ENCODE measurements at places on chromosomes 6 and 20.

DNA sequence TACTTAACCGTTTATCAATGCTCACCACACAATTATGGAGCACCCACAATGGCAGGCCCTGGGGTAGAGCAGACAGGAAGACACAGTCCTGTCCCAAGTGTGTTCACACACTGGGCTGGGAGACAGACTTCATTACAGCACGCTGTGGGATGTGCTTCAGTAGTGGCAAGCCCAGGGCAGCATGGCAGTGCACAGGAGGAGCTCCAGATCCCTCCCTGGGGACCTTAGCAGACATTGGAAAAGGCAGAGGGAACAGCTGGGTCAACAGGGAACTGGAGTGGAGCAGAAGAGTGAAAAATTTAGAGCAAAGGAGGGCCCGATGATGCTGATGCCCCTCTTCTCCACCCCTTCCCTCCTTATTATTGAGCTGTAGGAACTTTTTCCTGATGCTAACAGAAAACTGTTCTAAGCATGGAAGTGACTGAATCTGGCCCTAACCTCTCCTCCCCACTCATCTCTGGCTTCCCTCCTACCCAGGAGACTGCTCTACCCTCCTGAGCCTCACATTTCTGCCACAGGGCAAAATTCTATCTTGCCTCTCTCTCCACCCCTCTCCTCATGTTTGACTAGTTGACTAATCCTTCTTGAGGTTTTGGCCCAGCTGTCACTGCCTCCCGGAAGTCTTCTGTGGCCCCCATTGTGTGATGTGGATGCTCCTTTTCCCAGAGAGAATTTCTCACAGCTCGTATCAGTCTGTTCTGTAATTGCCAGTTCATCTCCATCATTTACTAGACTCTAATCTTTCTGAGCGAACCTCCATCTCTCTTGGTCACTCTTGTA, 41.3 kb upstream of the NOP56 start:
- no peak for DNase-seq

GRCh38 chr6:139990856-139991465, 616.5 kb upstream of the CITED2 start:
- no peak for DNase-seq

DNA sequence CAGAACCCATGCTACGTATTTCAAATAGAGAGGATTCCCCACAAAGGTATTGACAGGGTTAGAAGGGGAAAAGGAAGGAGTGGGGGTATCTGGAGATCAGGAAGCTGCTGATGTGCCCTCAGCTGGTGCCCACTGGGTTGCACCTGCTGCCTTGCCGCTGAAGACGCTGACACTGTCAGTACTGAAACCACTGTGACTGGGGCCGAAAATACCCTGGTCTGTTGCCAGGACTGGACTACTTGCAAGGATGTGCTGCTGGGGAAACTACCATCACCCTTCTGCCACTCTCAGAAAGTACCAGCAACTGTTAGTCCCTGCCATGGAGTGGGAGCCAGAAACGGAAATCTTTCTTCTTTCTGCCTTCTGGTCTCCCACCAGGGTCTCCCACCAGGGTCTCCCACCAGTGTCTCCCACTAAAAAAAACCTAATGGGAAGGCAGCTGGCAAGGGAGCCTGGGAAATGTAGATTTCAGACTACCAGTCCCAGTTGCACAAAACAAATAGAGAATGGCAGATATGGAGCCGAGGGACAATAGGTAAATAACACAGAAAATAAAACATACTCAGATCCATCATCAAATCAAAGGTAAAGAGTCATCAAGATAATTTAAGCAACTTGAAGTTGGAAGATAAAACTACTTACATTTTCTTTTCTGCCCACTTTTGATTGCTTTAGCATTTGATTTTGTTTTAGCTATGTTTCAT, 204.8 kb downstream of the TPBG start:
- no peak for DNase-seq

DNA sequence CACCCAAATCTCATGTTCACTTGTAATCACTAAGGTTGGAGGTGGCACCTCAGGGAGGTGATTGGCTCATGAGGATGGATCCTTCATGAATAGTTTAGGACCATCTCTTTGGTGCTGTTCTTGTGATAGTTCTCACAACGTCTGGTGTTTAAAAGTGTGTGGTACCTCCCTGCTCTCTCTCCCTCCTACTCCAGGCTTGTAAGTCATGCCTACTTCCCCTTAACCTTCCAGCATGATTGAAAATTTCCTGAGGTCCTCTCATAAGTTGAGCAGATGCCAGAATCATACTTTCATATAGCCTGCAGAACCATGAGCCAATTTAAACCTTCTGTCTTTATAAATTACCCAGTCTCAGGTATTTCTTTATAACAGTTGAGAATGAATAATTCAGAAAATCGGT, 16.6 kb downstream of the HLA-A start:
- DNase-seq: no peak

DNA sequence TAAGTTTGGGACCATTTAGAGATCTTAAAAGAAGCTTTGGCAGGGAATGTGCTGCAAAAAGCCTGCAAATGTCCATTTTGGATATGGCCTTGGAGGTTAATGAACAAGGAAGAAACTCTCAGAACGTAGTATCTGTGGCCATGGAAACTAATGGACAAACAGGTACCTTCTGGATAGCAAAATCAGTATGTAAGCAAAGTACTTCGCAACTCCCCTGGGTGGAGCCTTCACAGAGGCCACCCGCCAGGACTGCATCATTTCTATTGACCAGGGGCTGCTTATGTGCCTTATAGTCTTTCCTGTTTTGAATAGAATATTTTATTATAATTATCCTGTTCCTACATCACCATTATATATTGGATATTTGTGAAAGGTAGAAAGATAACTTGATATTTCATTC, 510.8 kb upstream of the SYNCRIP start:
- DNase-seq: no peak

GRCh38 chr20:24455081-24455480, 14.3 kb upstream of the SYNDIG1 start:
- peak; percentile 35 for DNase-seq

- DNase-seq: no peak
These were observed 225.0 kb upstream of the TENT5A start for GRCh38 chr6:81977486-81977885.

DNA sequence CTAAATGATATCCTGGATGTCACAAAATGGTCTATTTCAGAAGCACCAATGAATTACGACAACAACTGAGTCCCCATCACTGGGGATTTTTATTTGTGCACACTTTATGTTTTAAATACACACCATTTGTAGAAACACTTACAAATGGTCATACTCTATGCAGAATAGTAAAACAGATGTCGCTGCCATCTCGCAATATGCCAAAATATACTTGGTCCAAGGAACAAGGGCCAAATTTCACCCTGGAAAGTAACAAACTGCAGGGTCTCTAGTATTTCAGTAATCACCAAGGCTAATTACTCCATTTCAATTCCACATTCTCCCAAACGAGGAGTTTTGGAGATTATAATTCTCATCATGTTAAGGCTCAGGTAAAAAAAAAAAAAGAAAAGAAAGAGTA, 215.2 kb downstream of the LMBRD1 start:
- DNase-seq: no peak

- no peak for DNase-seq
These were observed 143.7 kb downstream of the RALGAPA2 start for GRCh38 chr20:20568604-20569205.

DNA sequence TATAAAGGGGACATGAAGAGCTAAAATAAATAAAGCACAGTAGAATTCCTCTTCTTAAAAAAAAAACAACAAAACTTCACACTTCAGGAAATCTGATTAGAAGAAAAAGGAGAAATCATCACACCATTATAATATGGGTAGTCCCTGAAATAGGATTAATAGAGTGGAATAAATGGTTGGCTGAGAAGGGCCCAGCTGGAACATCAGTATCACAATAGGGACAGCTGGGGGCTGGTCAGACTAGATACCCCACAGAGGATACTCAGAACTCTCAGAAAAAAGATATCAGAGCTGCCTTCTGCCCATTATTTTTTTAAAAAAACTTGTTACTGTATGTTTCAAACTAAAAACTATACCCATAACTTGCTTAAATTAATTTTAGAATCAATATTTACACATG, 75.2 kb downstream of the DST start:
- DNase-seq: no peak

- DNase-seq: no peak
These were observed 18.5 kb downstream of the PACSIN1 start for GRCh38 chr6:34484391-34484790.

DNA sequence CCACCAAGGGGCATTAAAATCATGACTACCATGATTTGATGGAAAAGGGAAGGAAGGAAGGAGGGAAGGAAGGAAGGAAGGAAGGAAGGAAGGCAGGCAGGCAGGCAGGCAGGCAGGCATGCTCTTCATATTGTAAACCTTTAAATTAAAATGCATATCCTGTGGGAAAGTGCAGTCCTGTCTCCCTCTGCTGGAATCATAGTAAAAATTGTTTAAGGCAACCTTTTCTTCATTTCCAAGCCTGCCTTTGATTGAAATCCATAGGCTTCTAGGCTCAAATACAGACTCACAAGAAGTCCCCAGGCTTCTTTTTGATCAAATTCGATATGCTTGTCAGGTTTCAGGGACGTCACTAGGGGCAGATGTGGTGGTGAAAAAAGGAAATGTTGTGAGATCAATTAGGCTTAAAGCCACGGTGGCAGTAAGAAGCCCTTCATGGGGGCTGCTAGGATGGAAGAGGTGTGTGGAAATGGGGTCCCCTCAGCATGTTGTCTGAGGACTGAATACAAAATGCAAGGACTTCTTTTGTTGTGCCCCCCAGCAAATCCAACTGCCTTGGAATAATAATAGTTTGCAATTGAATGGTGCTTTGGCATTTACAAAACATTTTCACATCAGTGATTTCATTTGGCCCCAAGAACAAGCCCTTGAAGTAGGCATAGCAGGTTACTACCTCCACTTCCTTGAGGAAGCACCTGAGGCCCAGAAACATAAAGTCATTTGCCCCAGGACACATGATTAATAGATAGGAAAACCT, 25.6 kb upstream of the GABRR1 start:
- peak; percentile 20 for DNase-seq

- DNase-seq: no peak
These were observed 51.6 kb downstream of the FGD2 start for GRCh38 chr6:37057128-37057471.
